ENCODE measurements at places on chromosomes 16 and 17.

DNA sequence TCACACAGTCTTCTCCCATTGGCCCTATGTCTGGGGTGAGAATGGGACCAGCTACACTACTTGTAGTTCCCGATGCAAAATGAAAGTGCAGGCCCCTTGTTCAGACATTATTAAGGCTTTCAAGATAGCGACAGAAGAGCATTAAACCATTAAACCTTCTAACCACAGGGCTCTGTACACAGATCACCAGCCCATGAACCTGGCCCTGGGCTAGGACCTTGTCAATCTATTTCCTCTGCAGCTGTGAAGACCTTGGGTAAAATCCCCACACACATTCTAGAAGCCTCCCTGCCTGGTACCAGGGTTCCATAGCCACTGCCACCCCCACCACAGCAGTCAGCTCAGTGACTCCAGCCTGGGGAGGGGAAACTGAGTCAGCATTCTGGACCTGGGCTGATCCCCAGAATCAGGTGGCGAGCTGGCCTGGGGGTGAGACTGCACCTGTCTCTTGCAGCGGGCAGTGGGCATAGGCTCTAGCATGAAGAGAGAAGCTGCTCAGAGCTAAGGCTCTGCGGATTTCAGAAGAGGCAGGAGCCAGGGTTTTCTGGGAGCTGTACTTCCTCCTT, 119.7 kb upstream of the LHX1 start:
- DNase-seq, result no peak

DNA sequence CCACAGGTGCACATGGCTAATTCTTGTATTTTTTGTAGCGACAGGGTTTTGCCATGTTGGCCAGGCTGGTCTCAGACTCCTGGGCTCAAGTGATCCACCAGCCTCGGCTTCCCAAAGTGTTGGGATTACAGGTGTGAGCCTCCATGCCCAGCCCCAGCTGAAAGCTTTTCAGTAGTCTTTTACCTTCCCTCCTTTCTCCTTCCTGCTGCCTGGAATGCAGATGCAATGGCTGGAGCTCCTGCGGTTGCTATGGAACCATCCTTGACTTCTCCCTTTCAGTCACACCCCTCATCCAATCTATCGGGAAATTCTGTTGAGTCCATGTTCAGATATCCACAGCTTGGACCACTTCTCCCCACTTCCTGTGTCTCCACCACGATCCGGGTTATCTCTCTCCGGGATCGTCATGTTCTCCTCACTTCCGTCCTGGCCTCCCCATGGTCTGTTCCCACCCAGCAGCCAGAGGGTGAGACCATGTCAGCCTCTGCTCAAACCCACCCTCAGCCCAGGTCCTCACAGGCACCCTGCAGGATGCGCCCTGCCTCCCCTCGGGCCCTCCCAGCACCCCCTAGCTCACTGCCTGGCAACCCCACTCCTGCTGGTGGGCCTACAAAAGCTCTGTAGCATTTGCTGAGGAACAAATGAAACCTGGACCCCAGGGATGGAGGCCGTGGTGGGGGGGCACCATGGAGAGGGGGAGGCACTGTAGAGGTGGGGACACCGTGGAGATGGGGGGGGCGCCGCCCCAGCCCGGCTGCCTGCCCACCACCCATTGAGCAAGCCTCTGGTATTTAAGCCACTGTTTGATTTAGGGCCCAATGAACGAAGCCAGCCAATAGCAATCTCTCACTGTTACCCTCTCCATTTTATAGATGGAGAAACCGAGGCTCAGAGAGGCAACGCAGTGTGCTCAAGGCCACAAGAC, 12.8 kb upstream of the SLC38A10 start:
- DNase-seq, result no peak

DNA sequence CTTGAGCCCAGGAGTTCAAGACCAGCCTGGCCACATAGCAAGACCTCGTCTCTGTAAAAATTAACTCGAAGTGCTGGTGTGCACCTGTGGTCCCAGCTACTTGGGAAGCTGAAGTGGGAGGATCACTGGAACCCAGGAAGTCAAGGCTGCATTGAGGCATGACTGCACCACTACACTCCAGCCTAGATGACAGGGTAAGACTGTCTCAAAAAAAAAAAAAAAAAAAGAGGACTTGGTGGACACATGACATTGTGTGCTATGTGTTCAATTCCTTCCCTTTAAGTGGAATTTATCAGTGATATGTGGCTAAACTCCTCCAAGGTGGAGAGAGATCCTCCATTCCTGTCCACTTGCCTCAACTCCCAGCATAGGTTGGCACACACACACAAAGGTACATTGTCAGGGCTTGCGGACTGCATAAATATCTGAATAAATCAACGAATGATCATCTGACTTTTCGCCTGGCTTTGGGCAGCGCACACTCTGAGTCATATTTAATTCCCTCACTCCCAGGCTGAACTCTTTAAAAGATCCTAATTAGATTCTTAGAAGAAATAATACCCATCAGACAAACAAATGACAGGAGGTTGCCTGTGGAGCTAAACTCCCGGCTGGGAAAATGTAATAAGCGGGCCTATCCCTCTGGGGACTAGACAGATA, 25.0 kb upstream of the SYT17 start:
- DNase-seq, result no peak

- DNase-seq, result no peak
Measured at GRCh38 chr16:10579575-10579964, 828 bp downstream of the EMP2 start.

GRCh38 chr17:10018461-10018891, 113.4 kb upstream of the RCVRN start:
- DNase-seq, result peak; percentile 89

DNA sequence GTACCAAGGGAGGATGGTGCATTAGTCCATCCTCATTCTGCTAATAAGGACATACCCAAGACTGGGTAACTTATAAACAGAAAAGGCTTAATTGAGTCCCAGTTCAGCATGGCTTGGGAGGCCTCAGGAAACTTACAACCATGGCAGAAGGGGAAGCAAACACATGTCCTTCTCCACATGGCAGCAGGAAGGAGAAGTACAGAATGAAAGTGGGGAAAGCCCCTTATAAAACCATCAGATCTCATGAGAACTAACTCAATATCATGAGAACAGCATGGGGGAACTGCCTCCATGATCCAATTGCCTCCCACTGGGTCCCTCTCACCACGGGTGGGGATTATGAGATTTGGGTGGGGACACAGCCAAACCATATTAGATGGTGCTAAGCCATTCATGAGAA, 84.5 kb downstream of the SEC14L1 start:
- no peak for DNase-seq

GRCh38 chr17:55414983-55415382, 6.7 kb downstream of the MMD start:
- DNase-seq, result no peak

DNA sequence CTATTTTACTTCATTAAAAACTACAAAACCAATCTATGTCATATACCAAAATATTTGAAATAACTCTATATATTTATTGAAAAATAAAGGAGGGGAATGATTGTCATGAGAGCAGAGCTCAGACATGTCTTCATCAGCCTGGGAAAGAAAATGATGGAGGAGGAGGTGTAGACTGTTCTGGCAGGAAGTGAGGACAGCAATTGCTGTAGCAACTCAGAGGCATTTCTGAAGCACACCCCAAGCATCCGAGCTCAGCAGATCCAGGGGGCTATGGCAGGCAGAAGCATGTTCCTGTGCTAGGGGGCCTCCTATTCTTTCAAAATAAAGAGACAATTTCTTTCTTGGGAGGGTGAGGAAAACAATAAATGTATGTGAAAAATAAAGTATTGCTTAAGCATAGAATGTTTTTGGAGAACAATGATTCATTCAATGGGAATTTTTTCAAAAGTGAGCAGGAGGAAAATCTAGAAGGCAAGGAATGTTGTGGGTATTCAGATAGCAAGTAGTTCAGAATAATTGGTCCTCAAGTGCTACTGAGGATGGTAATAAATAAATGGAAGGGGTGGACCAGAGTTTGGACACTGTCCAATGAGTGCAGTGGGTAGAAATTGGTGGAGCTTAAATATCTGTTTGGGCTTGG, 383.4 kb downstream of the CDH11 start:
- DNase-seq, result no peak

DNA sequence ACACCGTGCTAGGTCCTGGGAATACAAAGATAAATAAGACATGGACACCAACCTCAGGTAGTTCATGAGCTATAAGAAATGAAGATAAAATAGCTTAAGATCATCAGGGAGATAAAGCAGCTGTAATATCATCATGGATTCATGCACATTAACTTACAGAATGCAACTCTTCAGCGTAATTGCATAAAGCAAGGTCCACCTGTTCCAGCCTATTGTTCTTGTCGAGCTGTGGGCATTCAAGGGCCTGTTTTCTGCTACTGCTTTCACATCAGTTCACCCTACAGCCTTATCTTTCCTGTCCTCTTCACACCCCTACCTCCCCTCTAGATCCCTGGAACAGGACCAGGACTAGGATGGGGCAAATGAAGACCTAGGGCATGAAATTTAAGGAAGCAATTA, 133.9 kb downstream of the SPACA3 start:
- DNase-seq, result no peak

DNA sequence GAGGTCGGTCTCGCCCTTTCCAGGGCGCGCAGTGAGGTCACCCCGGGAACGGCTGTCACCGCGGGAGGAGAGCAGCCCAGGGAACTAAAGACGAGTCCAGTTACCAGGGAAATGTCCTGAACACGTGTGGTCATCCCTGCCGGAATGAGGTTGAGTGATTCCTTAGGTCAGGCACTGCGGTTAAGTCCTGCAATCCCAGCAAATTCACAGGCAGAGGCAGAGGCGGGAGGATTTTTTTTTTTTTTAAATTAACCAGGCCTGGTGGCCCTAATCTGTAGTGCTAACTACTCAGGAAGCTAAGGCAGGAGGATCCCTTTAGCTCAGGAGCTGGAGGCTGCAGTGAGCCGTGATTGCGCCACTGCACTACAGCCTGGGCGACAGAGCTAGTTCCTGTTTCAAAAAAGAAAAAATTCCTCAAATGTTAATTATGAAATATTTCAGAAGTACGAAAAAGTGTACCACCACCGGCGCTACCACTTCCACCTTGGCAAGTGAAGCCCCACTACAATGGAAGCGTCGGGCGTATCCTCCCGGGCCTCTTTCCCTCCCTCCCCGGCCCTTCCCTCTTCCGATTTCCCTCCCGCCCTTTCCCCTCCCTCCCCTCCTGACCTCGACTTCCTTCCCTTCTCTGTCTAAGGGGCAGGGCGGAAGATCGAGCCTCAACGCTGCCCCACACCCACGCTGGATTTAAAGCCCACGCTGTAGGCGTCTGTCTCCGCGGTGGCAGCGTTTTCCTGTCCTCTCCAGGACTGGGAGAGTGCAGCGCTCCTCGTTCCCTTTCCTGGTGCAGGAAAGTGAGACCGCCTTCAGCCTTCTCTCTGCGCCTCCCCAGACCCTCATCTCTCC, 27.3 kb downstream of the SLFN11 start:
- peak; percentile 80 for DNase-seq

- no peak for DNase-seq
Measured at GRCh38 chr16:1438229-1439057, 5.9 kb downstream of the CCDC154 start.
